Large intestine (tissue), 12 donors: ENCODE measurements at places on chromosomes 5 and 9. TPM values are rescaled to one million over a fixed set of nuclear protein-coding genes. Genes with fewer than 3 reads are reported as not detected.

- H3K27me3 ChIP-seq = peaks cover 19% of the 10 kb centered on the region
- H3K36me3 ChIP-seq = no peaks in the 10 kb centered on the region
- no peak for DNase-seq
- H3K4me1 ChIP-seq = no peaks in the 10 kb centered on the region
Observed at GRCh38 chr5:77881528-77881927, 105.4 kb upstream of the TBCA start.

DNA sequence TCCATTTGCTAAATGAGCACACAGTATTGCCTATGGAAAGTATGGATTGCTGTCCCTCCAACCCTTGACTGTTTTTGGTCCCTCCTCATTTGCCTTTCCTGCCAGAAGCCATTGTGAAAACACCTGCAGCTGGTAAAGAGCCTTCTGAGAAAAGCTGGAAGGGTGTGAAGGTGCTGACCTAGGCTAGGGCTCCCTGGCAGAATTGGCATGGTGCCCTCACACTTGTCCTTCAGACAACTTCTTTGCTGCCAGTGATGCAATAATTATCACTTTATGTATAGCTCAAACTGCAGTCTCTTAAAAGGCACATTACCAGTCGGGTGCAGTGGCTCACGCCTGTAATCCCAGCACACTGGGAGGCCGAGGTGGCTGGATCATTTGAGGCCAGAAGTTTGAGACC lies 4.2 kb downstream of the TXNDC15 start:
- H3K27me3 ChIP-seq = no peaks in the 10 kb centered on the region
- H3K27ac ChIP-seq = no peak overlapping the region
- peaks cover 9% of the 10 kb centered on the region for H3K4me1 ChIP-seq
- peaks cover 6% of the 10 kb centered on the region for H3K36me3 ChIP-seq

The GPR21 gene
- 0.24 TPM for polyA plus RNA-seq

GRCh38 chr9:119003882-119004617 lies 365.2 kb downstream of the BRINP1 start:
- no peaks in the 10 kb centered on the region for H3K4me1 ChIP-seq
- H3K4me3 ChIP-seq = no peak overlapping the region
- no peaks in the 10 kb centered on the region for H3K27me3 ChIP-seq
- no peak for DNase-seq

GRCh38 chr9:22143799-22144625 lies 134.9 kb upstream of the CDKN2B start:
- H3K27me3 ChIP-seq = peaks cover 4% of the 10 kb centered on the region
- no peaks in the 10 kb centered on the region for H3K36me3 ChIP-seq
- no peaks in the 10 kb centered on the region for H3K4me1 ChIP-seq
- no peak for DNase-seq

The ANXA6 gene
- polyA plus RNA-seq = 112 TPM

DNA sequence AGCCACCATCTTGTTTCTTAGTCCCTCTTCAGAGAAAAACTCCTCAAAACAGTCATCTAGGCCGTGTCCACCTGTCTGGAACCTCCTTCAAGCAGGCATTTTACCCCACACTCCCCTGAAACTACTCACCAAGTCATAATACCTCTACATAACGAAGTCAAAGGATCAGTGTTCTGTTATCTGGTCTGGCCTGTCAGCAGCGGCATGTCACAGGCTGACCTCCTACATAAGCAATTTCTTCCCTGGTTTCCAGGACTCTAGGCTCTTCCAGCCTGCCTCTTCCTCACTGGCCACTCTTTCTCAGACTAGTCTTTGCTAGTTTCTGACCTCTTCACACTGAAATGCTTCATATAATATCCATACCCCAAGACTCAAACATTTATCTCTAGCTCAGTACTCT lies 72.2 kb downstream of the SPTLC1 start:
- no peak for DNase-seq
- H3K27me3 ChIP-seq = no peaks in the 10 kb centered on the region
- peaks cover 55% of the 10 kb centered on the region for H3K36me3 ChIP-seq
- no peaks in the 10 kb centered on the region for H3K4me1 ChIP-seq
